LNCaP clone FGC (cell line): ENCODE measurements at places on chromosomes 16 and 17.

DNA sequence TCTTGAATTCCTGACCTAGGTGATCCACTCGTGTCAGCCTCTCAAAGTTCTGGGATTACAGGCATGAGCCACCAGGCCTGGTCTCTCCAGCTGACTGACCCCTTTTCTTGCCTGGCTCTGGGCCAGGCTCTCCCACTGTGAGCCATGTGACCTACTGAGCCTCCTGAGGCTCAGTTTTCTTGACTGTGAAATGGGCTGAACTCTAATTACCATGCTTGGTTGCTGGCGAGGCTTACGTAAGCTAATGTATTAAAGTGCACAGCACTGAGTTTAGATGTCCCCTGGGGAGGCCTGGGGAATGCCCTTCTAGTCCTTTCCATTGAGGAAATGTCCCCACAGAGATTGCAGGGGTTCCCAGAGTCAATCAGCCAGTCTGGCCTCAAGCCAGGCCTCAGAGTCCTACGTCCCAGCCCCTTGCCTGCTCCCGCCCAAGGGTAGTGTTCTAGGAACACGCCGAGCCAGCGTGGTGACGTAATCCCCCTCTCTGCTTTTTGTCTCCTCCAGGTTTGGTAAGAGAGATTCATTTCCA is 45.8 kb upstream of the LGALS9 start:
- no peak for DNase-seq

GRCh38 chr17:47414612-47415011 is 90.9 kb downstream of the EFCAB13 start:
- no peak for DNase-seq

GRCh38 chr17:78726513-78726912 is 55.6 kb downstream of the CYTH1 start:
- no peak for DNase-seq

GRCh38 chr17:61786088-61786487 is 77.2 kb downstream of the BRIP1 start:
- no peak for DNase-seq

GRCh38 chr17:12548558-12548957 is 117.1 kb upstream of the MYOCD start:
- no peak for DNase-seq

DNA sequence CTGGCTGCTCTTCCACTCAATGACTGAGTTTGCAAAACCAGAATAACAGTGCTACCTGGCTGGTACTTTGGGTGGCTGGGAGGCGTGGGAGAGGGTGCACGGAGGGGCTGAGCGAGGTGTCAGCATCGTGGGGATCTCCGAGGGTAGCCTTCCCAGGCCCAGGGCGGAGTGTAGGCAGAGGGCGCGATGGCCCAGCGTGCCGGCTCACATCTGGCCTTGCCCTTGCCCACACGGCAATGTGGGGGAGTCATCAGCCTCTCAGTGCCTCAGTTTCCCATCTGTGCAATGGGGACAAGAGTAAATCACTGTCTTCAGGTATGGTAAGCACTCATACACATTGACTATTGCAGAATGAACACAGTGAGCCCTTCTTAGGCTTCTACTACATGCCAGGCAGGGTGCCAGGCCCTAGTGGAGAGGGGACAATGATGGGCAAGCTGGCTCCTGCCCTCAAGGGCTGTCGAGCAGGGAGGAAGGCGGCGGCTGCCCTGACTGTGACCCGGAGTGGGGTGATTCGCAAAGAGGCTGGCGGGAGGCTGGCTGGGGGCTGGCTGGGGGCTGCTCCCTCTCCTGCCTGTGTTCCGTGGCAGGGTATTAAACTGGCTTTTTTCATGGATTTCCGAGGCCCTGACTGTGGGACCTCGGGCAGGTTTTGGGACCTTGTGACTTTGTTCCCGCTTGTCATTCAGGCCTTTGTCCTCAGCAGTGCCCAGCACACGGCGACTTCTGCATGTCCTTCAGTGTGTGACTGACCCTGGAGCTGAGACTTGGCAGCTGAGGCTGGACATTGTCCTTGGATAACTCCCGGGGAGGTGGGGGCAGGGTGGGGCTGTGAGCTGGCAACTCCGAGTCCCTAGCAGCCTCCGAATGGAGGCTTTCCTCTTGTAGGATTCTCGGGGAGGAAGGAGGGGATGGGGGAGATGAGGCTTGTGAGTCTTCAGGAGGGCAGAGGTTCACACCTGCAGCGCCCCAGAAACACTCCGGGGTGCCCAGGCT is 243.1 kb downstream of the SEC14L1 start:
- no peak for DNase-seq

DNA sequence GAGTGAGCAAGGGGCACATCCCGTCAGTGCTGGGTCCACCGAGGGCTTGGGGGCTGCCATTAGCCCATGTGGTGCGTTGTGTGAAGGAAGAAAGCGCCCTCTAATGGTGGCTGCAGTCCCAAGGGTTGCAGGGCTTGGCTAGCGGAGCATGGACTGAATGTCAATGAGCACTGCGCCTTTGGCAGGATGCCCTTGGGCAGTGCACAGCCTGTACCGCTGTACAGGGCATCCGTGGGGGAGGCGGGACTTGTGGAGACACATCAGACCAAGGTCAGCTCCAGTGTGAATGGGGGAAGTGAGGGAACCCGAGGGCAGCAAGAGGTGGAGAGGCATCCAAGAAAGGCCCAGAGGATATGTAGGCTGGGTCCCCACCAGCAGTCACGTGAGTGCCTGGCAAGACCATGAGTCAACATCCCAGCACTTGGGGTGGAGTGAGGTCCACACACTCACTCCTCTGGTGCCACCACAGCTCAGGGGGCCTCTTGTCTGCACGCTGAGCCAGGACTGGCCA is 75.5 kb upstream of the MED9 start:
- no peak for DNase-seq

GRCh38 chr17:75571885-75572215 is 15.8 kb upstream of the MYO15B start:
- no peak for DNase-seq

- no peak for DNase-seq
Observed at GRCh38 chr17:44374306-44375195, 10.9 kb upstream of the FAM171A2 start.

GRCh38 chr17:53629188-53629587 is 193.5 kb upstream of the KIF2B start:
- no peak for DNase-seq

GRCh38 chr17:65751263-65751662 is 189.8 kb upstream of the AXIN2 start:
- DNase-seq = no peak

- DNase-seq = no peak
Observed at GRCh38 chr16:73418691-73419090, 370.8 kb upstream of the ZFHX3 start.

DNA sequence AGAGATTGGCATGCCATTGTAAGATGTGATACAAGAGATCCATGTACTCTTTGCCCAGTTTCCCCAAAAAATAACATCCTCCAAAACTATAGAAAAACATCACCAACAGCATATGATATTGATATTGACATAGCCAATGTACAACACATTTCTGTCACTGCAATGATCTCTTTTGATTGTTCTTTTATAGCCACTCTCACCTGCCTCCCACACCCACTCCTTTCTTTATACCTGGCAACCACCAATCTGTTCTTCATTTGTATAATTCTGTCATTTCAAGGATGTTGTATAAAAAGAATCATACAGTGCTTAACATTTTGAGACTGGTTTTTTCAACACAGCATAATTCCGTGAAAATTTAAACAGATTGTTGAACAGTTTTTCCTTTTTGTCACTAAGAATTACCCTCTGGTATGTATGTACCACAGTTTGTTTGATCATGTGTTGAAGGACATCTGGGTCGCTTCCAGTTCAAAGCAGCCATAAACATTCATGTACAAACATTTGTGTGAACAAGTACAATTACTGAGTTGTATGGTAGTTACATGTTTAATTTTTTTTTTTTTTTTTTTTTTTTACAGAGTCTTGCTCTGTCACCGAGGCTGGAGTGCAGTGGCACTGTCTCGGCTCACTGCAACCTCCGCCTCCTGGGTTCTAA is 9.9 kb downstream of the KRTAP9-1 start:
- DNase-seq = peak; percentile 45

DNA sequence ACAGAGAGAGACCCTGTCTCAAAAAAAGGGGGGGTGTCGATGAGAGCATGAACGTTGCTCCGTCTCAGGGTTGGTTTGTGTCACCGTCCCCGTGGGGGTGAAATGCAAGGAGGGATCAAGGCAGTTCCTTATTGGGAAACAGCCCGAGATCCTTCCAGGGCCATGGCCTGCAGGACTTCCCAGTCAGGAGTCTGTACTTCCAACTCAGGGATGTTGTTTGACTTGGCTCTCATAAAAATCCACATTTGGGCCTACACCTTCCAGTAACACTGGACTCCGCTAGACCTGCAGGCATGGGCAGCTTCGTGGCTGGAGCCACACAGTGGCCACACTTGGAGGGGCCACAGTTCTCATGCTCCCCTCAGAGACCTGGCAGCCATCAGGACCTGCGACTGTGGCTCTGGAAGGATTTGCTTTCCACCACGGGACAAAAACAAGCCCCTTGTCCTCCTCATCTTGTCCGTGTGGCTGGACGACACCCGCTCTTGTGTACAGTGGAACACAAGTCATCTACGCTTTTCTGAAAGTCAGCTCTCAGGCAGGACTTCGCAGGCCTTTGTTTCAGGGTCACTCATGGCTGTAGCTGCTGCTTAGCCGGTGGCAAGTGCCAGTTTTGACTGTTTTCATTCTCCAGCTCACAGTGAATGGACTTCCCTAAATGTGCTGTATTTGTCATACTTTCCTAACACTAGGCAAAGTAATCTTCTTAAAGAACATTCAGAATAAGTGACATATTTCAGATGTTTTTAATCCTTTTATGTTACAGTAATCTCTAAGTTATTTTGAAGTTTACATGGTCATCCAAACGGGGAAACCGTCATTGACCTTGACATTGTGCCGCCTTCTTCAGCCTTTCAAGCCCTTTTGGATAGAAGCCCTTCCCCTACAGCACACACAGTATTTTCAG is 24.2 kb upstream of the IL17C start:
- DNase-seq = peak; percentile 76

DNA sequence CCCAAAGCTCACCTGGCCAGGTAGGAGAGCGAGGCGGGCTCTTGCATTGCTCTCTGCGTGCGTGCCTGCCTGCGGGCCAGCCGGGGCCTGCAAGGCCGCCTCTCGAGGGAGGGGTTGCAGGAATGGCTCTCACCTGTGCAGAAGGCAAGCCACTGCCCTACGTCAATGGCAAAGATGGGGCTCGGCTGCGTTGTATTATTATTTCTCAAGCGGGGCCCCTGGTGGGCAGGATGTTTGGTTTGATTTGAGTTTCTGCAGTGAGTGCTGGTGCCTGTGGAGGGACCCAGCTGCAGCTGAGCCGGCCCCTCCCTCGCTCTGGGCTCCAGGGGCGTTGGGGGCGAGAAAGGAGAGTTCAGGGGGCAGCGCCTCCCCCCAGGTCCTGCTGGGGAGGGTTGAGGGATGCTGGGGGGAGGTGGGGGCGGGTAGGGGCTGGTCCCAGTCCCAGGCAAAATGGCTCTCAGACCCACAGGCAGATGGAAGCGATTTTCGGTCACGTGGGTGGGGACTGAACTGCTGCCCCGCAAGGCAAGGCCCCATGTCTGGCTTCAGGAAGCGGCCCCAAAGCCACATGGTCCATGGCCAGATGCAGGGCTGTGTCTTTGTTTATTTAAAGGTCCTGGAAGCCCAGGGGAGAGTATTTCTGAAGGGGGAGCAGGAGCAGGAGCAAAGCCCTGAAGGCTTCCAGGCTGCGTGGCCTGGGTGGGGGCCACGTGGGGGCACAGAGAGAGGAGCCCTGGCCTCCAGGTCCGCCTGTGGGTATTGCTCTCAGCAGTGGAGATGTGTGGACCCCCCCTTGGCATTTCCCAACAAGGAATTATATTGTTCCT is 338.8 kb downstream of the SEC14L1 start:
- DNase-seq = no peak
